ENCODE measurements at places on chromosomes 1 and 21. TPM values are rescaled to one million over a fixed set of nuclear protein-coding genes. Genes with fewer than 3 reads are reported as not detected.
A peak's percentile ranks its signal among the peaks of the same experiment; 100 is the strongest.

PTGFR gene
- total RNA-seq = 0.32 TPM

FCRLB gene
- total RNA-seq = 0.14 TPM

- H3K4me1 ChIP-seq = peaks cover 23% of the 10 kb centered on the region
- H3K36me3 ChIP-seq = no peaks in the 10 kb centered on the region
- H3K27ac ChIP-seq = peak overlapping the region; percentile 65
- no peaks in the 10 kb centered on the region for H3K27me3 ChIP-seq
- DNase-seq = no peak
These were observed 20.8 kb upstream of the TSNAX start for GRCh38 chr1:231507476-231508355.

GRCh38 chr1:41752514-41753170 is 166.1 kb downstream of the HIVEP3 start:
- no peak for DNase-seq
- H3K36me3 ChIP-seq = no peaks in the 10 kb centered on the region
- no peaks in the 10 kb centered on the region for H3K27me3 ChIP-seq
- no peaks in the 10 kb centered on the region for H3K4me1 ChIP-seq
- H3K4me3 ChIP-seq = no peak overlapping the region

GRCh38 chr1:18093646-18094045 is 14.0 kb upstream of the IGSF21 start:
- H3K27me3 ChIP-seq = no peaks in the 10 kb centered on the region
- no peak overlapping the region for H3K27ac ChIP-seq
- no peak for DNase-seq
- H3K36me3 ChIP-seq = no peaks in the 10 kb centered on the region
- H3K4me1 ChIP-seq = no peaks in the 10 kb centered on the region

DNA sequence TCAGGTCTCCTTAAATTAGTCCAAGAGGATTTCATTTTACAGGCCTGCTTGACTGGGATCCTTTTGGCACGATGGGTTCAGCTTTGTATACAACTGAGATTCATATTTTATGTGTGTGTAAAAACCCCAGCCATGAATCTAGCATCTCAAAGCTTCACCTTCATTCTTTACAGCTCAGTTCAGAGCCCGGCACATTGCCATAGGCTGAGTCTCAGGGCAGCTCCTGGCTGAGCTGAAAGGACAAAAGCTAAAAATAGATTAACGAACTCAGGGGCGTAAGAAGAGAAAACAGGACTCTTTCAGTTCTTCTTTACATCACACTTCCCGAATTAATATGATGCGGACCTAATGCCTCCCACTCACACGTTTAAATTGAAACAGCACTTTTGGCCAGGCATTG is 262.8 kb upstream of the PBX1 start:
- no peak overlapping the region for H3K27ac ChIP-seq
- H3K36me3 ChIP-seq = no peaks in the 10 kb centered on the region
- no peak overlapping the region for H3K4me3 ChIP-seq
- DNase-seq = peak; percentile 44

DNA sequence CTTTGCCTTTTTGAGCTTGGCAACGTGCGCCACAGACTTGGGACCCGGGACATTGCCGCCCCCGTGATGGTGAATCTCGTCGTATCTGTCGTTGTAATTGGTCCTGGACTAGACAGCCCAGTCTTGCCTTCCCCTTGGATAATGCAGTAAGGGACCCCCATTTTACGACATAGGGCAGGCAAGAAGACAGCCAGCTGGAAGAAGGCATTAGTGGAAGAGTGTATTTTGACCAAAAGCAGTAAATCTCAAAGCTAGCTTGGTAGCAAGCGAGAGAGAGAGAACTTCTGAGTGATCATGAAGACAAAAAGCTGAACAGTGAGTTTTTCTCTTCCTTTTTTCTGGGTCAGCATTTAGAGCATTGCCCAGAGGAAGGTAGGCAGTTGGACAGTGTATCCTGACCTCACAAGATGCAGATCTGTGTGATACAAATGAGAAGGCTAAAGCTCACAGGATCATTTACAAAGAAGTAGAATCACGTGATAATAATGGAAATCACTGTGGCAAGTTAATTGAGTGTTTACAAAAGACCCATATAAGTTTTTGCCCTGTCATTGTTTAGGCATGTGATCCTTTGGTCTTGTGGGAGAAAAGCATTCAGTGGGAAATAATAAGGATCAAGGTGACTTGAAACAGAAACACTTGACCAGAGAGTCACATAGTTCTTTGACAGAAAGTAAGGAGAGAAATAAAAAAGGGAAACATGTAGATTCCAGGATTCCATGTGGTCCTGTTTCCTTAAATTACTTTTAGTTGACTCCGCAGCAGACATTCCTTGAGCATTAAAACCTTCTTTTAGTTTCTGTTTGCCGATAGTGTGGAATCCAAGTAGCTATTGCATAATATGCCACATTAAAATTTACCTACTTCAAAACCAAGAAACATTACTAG is 66.3 kb downstream of the CNST start:
- no peaks in the 10 kb centered on the region for H3K27me3 ChIP-seq
- peak overlapping the region; percentile 21 for H3K27ac ChIP-seq
- H3K4me3 ChIP-seq = no peak overlapping the region
- DNase-seq = no peak
- no peaks in the 10 kb centered on the region for H3K4me1 ChIP-seq

- no peaks in the 10 kb centered on the region for H3K4me1 ChIP-seq
- no peaks in the 10 kb centered on the region for H3K36me3 ChIP-seq
- H3K27ac ChIP-seq = no peak overlapping the region
- no peaks in the 10 kb centered on the region for H3K27me3 ChIP-seq
These were observed 78.5 kb upstream of the CDC42BPA start for GRCh38 chr1:227396539-227397353.

Data from psoas muscle (tissue), 8 donors.